Eye (tissue), 1 donor: ENCODE measurements at places on chromosomes 2 and 18.

DNA sequence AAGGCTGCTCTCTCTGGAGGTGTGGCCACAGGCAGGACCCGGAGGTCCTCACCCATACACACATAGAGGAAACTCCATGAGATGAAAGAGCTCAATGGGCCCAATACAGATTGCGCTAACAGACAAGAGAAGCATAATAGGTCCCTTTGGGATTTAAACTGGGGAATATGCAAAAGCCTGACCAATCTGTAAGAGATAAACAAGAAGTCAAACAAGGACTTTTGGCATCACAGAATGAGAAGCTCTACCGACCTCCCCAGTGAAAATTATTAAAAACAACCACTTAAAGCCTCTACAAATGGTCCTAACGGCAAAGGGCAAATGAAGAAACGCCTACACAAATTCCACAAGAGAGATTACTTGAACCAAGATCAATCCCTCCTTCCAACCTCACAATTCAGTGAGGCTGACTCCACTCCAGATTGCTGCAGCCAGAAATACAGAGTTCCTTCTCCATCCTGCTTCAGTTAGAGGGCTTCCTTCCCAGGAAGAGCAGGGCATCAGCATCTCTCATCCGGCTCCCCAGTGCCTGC is 10.8 kb downstream of the IWS1 start:
- DNase-seq = no peak

DNA sequence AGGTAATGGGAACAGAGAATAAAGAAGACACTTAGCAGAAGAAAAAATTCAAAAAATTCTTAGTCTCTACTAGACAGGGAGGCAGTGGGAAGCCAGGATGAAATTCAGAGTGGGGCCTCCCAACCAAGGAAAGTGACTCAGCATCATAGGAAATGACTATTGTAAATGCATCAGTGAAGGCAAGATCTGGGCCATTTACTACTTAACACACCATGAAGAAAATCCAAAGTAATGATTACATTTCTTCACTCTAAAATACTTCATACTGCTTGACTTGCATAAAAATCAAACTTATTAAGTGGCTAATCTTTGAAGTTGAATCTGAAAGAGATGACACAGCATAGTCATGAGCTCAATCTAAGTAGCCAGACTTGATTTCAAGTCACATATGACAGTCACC is 405.8 kb upstream of the SLC39A10 start:
- no peak for DNase-seq

GRCh38 chr2:237660381-237660900 is 33.1 kb downstream of the LRRFIP1 start:
- no peak for DNase-seq

DNA sequence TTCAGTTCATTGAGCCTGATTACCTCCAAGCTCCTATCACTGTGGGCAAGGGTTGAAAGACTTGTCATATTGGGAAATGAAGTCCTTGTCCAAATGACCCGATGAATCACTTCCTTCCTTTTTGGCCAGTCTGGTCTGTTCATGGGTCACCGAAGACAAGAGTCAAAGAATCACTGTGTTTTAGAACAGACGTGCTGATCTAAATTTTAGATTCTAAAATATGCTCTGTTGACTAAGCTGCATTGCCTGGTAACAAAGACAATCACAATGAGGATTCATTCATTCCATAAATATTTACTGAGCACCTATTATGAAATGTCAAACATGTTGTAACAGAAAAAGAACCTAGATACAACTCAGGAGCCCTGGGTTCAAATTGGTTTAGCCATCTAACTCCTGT is 99.4 kb upstream of the RND3 start:
- no peak for DNase-seq

DNA sequence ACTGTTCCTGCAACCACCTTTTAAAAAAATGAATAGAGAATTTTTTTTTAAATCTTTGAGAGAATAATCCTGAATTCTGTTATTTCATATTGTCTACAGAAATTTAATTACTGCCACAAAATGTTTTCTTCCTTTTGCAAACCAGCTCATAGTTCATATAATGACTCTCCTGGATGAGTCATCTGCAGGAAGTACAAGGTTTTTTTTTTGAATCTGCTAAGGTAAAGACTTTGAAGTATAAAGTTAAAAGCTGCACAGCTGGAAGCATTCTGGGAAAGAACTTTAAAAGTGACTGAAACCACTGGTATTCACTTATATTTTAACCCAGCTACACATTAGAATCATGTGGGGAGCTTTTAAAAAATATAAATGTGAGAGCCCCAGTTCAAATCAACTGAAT is 25.4 kb downstream of the SESTD1 start:
- DNase-seq = no peak

DNA sequence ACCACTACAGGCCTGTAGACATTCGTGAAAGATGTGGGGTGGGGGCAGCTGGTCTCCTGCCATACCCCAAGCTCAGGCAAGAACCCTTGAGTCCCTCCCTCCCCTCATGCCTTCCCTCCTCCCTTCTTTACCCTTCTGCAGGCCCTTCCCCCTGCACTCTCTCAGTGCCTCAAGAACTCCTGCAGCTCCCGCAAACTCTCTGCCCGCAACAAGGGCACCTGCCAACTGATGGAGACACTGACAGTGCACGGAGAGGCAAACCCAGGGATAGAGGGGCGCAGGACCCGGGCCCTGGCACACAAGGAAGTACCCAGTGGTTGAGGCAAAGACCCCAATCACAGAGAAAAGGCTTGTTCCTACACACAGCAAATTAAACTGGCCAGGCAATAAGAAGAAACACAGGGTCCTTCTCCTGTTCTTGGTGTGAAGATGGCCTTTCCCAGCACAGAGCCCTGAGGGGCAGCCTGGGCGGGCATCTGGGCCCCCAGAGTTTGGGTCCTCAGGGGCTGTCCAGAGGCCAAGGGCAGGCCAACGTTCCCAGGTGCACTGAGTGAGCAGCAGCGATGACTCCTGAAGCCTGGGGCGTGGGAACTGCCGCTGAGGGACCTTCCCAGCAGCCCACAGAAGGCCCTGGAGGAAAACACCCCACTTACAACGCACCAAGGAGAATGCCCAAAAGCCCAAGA is 1.6 kb downstream of the TEKT4 start:
- no peak for DNase-seq

DNA sequence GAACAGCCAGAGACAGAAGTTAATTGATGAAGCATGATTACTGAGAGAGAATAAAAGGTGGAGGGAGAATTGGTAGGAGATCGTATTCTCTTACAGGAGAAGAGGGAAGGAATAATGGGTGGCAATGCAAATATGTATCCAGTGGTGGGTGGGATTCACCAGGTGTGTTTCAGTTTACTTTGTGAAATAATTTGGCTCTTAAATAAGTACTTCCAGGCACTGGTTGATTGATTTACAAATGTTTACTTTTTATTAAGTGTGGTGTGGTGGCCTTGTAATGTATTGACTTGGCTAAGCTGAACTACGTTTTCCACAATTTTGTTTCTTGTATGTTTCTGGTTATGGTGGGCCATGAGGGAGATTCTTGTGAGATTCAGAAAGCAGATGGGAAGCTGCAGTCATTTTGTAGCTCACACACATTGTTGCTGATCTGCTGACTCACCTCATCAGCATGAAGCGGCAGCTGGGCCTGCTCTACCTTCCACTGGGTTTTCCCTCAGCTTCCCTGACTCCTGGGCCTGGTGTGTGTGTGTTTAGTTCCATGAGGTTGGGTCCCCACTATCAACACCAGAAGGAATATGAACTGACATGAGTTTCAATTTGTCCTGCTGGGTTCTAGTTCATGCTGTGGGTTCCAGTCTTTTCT is 32.6 kb downstream of the MYL12B start:
- no peak for DNase-seq

DNA sequence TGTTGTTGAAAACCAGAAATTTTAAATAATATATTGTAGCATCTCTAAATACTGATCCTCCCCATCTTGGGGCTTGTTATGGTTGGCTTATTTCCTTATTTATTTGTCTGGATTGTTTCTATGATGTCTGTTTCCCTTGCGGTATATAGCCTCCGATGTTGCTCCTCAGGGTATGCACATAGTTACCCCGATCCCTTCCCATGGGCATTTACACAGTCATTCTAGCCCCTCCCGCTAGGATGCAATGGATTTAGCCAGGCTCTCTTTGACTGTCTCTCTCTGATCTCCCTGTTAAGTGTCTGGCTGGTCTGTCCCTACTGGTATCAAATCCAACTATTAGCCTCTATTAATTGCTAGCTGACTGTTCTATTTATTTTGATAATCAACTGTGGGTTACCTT is 91.8 kb upstream of the CRACDL start:
- no peak for DNase-seq

DNA sequence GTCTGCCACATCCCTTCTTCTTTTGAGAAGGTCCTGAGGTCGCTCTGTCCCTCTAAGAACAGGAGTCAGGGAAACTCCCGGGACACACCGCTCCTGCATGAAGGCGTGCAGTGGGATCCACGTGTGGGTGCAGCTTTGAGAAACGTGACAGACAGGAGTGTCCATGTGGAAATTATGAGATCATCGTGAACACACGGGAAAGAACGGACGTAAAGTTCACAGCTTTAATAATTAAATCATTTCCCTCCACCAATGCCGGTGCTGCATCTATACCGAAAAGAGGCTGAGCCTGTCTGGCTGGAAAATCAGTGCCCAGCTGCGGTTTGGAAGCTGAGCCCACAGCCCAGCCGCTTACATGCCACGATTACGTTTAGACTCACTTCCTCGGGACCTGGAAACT is 372.4 kb upstream of the SALL3 start:
- peak; percentile 43 for DNase-seq

- DNase-seq = no peak
These were observed 202.0 kb upstream of the EPHA4 start for GRCh38 chr2:221774136-221774535.

DNA sequence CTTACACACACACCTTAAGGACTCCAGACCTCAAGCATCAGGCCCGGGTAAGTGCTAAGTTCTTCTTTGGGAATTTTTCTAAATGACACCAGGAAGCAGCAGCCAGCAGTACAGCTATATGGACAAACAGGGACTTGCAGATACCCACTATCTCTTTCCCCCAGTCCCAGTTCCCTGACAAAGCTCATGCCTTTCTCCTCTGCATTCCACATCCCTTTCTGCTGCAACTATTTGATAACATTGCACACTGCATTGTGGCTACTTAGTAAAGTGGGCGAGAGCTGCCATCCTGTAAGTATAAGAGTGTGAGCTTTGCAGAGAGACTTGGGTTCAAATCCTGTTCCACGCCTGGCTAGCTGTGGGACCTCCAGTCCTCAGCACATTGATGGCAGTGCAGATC is 14.0 kb upstream of the CD226 start:
- DNase-seq = no peak

DNA sequence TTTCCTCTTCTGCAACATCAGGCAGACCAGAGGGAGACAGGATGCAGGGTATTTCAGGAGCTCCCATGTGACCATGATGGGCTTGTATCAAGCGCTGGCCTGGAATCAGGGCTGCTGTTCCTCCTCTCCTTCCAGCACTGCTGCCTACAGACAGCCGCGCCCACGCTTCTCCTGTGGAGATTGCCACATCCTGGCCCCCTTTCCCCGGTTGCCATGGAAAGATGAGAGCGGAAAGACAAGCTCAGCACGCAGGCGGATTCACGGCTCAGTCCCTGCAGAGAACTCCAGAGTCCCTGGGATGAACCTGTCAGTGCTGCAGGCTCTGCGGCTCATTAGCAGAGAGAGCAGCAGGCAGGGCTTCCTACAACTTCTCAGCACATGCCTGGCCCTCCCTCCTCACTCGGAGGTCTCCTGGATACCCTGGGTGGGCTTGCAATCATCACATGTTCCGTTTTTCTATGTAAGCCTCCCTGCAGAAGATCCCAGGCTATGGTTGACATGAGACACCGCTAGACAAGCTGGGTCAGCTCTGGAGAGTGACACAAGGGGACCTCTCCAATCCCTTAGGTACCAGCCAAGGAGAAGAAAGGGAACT is 497.8 kb upstream of the MYT1L start:
- peak; percentile 73 for DNase-seq

DNA sequence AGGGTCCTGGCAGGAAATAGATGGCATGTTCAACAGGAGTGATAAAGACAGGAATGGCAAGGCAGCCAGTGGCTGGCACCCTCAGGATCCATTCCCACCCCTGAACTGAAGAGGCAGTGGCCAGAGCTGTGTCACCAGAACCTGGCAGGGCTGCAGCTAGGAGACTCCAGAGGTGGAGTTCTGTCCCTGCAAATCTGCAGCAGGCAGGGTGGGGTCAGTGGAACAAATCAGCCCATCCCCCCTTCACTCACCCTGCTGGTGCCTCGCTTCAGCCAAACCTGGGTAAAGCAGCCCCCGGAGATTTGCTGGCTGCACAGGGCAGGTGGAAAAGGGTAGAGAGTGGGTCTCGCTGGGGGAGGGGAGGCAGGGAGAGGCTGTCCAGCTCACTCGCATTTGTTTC is 12.7 kb downstream of the INPP5D start:
- DNase-seq = no peak

DNA sequence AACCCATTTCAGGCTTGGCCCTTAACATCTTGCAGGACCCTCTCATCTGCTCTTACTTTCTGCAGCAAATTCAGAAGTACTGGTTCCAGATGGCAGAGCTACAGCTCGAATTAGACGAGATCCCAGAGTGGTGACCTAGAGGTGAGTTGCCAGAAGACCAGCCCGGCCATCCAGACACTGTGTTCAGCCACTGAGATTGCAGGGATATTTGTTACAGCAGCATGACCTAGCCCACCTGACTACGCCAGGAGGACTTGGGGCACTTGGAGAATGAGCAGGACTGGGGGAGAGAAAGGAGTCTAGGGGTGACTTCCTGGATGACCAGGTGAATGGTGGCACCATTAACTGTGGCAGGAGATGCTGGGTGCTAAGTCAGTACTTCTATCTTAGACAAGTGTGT is 67.2 kb upstream of the ID2 start:
- no peak for DNase-seq

GRCh38 chr2:98805412-98806171 is 74.7 kb upstream of the MGAT4A start:
- DNase-seq = peak; percentile 61
